NCI-H1092 (cell line): ENCODE measurements at places on chromosomes 16 and 17.

GRCh38 chr16:50463581-50464324 is 84.4 kb upstream of the NKD1 start:
- DNase-seq: no peak

DNA sequence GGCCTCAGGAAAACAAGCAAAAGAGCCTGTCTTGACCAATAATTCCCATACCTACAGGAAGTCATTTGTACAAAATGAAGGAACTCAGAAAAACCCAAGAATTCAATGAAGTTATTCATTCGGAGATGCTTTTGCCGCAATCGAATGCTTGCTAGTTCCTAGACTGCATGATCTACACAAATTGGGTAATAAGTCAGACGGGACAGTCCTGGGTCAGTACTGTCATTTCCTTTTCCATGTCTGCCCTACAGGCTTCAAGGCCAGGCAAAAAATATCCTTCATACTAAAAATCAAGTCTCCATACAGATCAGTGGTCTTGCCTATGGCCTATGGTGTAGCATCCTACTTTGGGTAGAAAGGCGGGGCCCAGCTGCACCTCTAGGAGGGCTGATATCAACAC is 71.4 kb downstream of the CFDP1 start:
- DNase-seq: no peak

DNA sequence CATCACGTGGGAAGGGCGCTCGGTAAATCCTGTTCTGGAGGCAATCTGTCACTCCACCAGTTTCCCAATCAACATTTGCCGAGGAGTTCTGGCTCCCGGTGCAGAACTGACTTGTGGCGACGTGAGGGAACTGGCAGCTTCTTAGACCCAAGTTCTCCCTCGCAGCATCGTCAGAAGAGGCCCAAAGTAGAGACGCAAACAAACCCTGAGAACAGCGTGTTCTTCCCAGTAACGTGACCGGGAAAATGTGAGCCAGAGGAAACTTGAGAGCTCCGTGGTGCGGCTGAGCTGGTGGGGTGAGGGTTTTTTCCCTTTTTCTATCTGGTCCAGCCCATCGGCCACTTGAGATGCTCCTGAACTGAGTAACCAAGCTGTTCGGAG is 158.9 kb upstream of the CACNG5 start:
- no peak for DNase-seq

- DNase-seq: no peak
Measured at GRCh38 chr17:78269955-78270381, 38.5 kb downstream of the TMEM235 start.

GRCh38 chr17:80968602-80969029 is 23.0 kb upstream of the CHMP6 start:
- peak; percentile 70 for DNase-seq

- no peak for DNase-seq
Measured at GRCh38 chr17:40502716-40503115, 1.3 kb upstream of the TNS4 start.

- no peak for DNase-seq
Measured at GRCh38 chr16:50393858-50394802, 25.3 kb upstream of the BRD7 start.

GRCh38 chr17:48549281-48549630 is 4.3 kb upstream of the HOXB2 start:
- DNase-seq: no peak

- no peak for DNase-seq
Measured at GRCh38 chr16:51148678-51149228, 2.3 kb downstream of the SALL1 start.

DNA sequence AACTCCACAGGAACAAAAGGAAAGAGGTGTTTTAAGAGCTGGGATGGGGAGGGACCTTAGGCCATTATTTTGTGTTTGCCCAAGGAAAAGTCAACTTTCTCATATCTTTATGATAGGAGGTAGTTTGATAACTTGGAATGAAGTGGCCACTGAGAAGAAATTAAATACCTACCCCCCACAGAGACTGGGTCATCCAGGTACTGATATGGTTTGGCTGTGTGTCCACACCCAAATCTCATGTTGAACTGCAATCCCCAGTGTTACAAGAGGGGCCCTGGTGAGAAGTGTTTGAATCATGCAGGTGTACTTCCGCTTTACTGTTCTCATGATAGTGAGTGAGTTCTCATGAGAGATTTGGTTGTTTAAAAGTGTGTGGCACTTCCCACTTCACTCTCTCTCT is 477.9 kb upstream of the KIF2B start:
- DNase-seq: no peak

DNA sequence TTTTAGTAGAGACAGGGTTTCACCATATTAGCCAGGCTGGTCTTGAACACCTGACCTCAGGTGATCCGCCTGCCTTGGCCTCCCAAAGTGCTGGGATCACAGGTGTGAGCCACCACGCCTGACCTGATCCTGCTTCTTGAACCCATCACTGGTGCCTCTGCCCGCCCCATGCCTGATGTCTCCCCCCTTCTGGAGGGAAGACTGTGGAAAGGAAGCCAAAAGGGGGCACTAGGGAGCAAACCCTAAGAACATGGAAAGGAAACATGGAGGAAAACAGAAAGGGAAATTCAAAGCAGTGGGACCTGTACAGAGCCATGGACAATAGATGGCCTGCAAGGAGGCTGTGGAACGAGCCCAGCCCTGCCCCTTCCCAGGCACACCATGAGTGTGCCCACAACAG is 31.1 kb upstream of the FASN start:
- DNase-seq: no peak

DNA sequence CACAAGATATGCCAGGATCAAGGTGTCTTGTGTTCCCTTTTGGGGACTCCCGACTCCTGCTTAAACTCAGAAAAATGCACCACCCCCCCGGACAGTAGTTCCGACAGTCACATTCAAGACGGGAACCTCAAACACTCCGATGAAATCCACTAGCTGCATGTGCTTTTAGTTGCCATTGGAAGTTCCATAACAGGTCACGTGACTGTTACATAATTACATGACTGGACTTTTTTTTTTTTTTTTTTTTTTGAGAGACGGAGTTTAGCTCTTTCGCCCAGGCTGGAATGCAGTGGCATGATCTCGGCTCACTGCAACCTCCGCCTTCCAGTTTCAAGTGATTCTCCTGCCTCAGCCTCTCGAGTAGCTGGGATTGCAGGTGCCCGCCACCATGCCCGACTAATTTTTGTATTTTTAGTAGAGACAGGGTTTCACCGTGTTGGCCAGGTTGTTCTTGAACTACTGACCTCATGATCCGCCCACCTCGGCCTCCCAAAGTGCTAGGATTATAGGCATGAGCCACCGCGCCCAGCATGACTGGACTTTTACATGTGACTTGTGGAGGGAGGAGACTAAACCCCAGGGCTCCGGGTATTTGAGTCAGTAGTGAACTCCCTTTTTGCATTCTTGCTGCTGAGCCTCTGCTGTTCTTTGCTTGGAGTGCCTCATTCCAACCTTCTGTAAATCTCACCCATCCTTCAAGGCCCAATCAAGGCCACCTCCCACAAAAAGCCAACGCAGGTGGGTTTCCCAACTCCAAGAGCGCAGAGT is 1.6 kb downstream of the SIRT7 start:
- no peak for DNase-seq

- DNase-seq: no peak
Measured at GRCh38 chr17:36885153-36885735, 52.0 kb upstream of the LHX1 start.

GRCh38 chr17:50063561-50064252 is 7.8 kb downstream of the ITGA3 start:
- no peak for DNase-seq

GRCh38 chr17:47310186-47310733 is 13.5 kb upstream of the EFCAB13 start:
- no peak for DNase-seq

DNA sequence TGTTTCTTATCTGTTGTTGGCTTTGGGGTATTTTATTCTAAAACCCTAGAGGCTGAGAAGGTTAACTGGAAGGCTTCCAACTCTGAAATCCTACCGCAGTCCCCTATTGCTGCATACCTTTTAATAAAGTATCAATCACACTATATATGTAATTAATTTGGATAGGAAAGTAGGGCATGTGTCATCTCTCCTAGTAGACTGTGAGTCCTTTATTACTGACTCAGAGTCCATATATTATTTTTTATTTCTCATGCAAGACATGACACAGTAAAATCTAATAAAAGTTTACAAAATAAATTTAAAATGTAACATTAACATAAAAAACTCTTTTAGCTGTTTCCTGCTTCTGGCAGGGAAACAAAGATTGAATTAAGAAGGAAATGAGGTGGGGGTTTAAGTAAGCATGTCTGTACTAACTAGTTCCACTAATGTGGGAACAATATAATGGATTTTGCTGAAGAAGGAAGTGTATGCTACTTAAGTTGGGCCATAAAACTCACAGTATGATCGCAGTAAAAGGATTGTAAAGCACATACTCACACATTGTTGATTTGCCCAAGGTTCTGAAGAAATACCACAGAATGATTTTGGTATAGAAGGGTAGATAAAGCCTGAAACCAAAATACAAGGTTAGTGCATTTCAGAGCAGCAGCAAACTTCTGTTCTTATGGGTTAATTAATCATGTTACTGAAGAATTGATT is 97.6 kb upstream of the HLF start:
- DNase-seq: no peak

DNA sequence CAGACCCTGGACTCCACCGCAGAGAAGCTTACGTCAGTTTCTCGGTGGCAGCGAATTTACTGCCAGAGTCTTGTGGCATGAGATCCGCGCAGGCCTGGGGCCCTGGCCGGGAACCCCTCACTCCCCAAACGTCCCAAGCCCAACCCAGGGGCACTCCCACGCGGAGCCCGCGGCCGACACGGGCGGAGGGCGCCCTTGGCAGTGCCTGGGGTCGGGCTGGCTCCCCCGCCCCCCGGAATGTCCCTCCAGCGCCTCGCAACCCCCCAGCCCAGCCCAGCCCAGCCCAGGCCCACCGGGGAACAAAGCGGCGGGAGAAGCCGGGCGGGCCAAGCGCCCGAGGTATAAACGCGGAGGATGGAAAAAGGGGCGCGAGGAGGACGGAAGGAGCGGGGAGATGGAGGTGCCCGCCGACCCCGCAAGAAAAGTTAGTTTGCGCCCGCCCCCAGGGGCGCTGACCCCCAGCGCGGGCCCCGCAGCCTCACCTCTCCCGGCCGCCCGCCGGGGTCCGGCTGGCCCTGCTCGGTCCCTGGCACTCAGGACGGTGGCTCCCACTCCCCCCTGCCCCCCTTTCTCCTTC is 330 bp downstream of the CASKIN2 start:
- DNase-seq: no peak

GRCh38 chr16:22333457-22333994 is 36.3 kb downstream of the POLR3E start:
- DNase-seq: no peak

GRCh38 chr16:84370723-84371552 is 2.6 kb downstream of the ATP2C2 start:
- DNase-seq: no peak

GRCh38 chr16:57823836-57824235 is 21.5 kb upstream of the KIFC3 start:
- no peak for DNase-seq

DNA sequence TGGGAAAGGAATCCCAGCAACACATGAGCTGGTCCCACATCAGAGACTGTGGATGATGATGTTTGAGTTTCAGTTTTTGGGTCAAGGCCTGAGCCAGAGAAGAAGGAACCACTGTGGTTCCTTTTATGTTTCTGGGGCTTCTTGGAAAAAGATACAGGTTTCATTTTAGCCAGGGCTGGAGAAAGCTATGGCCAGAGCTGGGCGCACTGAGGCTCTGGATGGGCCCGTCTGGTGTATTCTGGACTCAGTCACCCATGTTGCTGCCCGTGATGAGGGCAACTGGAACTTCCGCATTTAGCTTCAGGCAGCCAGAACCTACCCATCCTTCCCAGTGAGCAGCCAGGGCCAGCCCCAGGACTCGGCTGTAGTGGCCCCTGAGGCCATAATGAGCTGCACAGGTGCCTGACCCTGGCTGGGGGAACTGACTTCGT is 15.0 kb upstream of the PITPNA start:
- no peak for DNase-seq

DNA sequence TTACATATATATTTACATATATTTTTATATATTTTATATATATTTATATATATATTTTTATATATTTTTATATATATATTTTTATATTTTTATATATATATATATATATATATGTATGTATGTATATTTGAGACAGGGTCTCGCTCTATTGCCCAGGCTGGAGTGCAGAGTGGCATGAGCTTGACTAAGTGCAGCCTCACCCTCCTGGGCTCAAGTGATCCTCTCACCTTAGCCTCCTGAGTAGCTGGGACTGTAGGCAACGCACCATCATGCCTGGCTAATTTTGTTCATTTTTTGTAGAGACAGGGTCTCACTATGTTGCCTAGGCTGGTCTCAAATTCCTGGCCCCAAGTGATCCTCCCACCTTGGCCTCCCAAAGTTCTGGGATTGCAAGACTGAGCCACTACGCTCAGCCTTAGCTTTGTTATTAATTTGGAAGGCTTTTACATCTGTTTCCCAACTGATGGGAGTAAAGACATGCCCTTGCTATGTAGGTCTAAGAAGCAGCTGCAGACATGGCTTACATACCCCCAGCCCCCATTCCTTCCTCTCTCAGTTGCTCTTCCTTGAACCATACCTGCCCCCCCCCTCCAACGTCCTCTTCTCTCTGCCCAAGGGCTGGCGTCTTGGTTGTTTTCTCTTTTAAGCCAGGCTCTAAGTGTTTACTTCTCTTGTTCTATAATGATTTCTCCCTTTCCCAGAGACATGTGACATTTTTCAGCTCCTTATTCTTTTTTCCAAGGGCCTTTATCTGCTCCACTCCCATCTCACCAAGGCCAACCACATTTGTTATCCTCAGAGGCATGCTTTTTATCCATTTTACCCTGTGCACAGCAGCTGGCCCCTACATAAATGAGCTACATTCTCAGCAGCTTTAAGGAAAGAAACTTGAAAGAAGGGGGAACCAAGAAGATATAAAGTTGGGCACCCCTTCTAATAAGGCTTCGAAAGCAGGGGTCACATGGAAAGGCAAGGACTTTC is 64.2 kb upstream of the ATF7IP2 start:
- DNase-seq: no peak

GRCh38 chr17:28130472-28130871 is 88.0 kb downstream of the NLK start:
- DNase-seq: no peak

- DNase-seq: peak; percentile 51
Measured at GRCh38 chr17:69669441-69670178, 255.1 kb downstream of the MAP2K6 start.

- no peak for DNase-seq
Measured at GRCh38 chr16:1152651-1153259, at the start of gene CACNA1H. TSS of gene CACNA1H (plus strand) at chr16:1153106. CDS start at chr16:1153738, 632 bp downstream.

DNA sequence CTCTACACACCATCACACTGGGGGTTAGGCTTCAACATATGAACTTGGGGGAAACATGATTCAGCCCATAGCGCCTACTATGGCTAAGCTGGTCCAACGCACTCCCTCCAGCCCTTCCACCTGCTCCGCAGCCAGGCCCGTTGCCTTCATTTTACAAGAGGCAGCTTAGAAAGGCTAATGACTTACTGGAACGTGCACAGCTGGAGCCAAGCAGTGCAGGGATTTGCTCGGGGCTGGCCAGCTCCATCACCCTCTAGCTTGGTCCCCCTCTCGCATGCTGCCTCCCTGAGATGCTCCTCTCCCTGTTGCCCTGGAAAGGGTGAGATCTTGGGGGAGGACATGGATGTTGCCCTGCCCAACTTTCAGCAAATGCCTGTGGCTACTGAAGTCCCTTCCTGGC is 2.8 kb upstream of the CACNG1 start:
- no peak for DNase-seq

GRCh38 chr17:39579318-39580081 is 28.2 kb downstream of the NEUROD2 start:
- peak; percentile 65 for DNase-seq
